ENCODE measurements at places on chromosomes 4 and X.

- DNase-seq: no peak
Observed at GRCh38 chr4:66929748-66930147, 615.6 kb downstream of the CENPC start.

DNA sequence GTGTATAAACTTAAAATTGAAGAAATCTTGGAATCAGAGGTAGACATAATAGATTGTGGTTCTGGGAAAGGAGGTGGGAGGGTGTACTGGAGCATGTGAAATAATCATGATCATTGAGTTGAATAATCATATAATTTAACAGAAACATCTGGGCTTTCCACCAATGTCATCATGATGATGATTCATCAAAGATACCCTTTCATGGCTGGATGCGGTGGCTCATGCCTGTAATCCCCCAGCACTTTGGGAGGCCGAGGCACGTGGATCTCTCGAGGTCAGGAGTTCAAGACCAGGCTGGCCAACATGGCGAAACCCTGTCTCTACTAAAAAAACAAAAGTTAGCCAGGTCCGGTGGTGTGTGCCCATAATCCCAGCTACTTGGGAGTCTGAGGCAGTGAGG is 6.7 kb upstream of the RUFY3 start:
- no peak for DNase-seq

- DNase-seq: no peak
Observed at GRCh38 chr4:17182888-17183287, 284.4 kb upstream of the LDB2 start.

- no peak for DNase-seq
Observed at GRCh38 chr4:183746305-183747229, 87.5 kb downstream of the TRAPPC11 start.

GRCh38 chr4:172377486-172378140 is 564.4 kb downstream of the GALNTL6 start:
- no peak for DNase-seq

DNA sequence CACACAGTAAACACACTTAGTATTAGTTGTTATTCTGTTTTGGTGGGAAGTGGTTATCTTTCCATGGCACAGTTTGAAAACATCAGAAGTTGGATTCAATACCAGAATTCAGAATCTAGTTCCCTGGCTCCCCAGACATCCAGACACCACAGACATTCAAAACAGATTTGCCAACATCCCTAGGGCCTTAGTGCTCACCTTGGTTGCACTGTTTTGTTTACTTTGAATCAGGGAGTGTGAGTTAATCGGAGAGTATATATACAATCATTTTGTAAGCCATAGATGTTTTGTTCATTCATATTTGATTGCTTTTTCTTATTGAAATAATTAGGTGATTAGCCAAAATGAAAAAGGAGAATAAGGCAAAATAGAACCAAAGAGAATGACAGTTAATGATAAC is 324.7 kb upstream of the CLNK start:
- no peak for DNase-seq

GRCh38 chr4:122052677-122053076 is 99.5 kb upstream of the BLTP1 start:
- no peak for DNase-seq

DNA sequence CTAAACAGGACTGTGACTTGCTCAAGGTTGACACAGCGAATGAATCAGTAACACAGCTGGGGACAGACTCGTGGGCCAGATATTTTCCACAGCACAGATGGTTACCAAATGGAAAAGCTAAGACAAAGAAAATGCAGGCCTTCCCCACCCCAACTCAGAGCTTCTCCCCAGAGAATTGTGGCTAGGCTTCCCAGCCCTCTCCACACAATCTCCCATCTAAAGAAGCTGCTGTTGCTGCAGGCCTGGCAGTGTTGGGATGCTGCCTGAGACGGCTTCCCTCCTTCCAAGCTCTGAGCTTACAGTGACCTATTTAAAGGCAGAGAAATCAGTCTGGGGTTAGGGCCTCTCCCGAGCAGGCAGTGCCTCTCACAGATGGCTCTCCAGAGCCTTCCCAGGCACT is 46.5 kb upstream of the PGRMC1 start:
- DNase-seq: no peak

- no peak for DNase-seq
Observed at GRCh38 chr4:187944179-187944578, 51.4 kb upstream of the ZFP42 start.

GRCh38 chrX:23656684-23657083 is 10.6 kb upstream of the PRDX4 start:
- no peak for DNase-seq

DNA sequence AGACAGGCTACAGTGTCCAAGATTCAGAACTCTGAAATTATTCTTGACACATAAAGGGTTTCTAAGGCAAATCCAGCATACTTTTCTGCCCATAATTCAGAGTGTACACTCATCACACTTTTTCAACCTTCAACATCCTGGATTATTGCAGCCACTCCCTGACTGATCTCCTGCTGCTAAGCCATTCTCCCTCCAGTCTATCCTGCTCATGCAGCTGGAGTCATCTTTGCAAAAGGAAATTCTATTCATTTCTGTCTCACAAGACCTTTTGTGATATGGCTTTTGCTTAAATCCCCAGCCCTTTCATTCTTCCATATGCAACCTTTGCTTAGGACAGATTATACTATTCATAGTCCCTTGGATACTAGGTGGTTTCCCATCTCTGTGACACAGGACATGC is 236.1 kb upstream of the LDB2 start:
- DNase-seq: no peak

- DNase-seq: no peak
Observed at GRCh38 chrX:153527208-153527607, 9.8 kb downstream of the ATP2B3 start.

- no peak for DNase-seq
Observed at GRCh38 chr4:55791666-55792065, 27.9 kb upstream of the EXOC1L start.

- no peak for DNase-seq
Observed at GRCh38 chr4:180028682-180029081, 2214.5 kb upstream of the TENM3 start.

DNA sequence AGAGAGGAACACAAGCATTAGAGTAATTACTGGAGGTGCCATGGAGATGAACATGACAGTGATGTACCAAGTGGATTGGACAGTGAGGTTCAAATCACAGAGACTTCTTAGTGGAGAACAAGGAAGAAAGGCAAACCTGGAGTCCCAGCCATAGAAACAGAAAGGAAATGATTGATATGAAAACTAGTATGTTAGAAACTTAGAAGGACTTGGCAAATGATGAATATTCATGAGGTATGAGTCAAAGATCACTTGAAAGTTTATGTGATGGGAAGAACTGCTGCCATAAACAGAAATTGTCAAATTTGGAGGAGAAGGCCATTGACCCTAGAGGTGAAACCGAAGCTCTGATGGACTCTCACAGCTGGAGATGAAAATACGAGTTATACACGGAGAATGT is 88.2 kb downstream of the PHOX2B start:
- no peak for DNase-seq

GRCh38 chrX:153409414-153410101 is 1.7 kb upstream of the ZFP92 start:
- no peak for DNase-seq

DNA sequence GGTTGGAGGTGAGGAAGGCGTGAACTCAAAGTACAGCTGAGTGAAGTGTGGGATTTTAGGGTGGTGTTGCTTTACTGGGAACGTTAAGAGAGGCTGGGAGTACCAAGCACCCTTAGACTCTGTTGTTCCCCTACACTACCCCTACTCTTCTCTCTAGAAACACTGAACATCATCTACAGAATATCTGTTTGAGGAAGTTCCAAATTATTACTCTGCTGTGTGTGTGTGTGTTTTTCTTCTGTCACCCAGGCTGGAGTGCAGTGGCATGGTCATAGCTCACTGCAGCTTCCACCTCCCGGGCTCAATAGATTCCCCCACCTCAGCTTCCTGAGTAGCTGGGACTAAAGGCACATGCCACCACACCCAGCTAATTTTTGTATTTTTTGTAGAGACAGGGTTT is 76.7 kb upstream of the AP1S2 start:
- DNase-seq: no peak

DNA sequence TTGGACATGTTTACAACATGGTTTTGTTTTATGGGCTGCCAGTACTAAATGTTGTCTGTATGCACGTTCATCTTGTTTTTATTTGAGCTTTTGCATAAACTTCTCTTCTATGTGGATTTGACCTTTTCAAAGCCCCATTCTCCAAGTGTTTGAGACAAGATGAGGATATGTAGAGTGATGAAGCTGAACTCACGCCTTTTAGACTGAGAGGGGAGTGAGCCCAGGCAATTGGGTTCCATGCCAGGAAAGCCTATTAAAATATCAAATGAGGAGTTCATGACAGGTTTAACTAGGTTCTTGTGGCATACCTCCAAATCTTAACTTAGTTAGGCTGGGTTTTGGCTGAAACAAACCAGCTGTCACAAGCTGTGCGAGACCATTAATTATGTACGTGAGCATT is 170.4 kb upstream of the LDB2 start:
- no peak for DNase-seq

- DNase-seq: no peak
Observed at GRCh38 chrX:37380924-37381323, 31.8 kb downstream of the PRRG1 start.

DNA sequence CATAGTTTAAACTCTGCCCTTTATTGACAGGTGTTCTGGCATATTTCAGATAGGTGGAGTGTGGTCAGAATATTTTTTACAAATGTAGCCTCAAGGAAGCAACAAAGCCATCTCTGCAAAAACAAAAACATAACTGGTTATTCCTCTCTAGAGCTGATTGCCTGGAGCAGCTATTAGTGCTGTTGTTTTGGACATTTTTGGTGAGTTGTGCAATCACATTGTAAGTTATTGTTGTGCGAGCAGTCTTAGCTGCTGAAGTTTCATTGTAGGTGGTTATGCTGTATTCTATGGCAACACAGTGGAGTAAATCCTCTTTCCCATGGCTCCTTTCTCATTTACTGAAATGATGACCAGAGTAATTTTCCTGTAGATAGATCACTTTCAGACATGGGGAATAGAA is 1413.0 kb downstream of the PCDH7 start:
- no peak for DNase-seq

DNA sequence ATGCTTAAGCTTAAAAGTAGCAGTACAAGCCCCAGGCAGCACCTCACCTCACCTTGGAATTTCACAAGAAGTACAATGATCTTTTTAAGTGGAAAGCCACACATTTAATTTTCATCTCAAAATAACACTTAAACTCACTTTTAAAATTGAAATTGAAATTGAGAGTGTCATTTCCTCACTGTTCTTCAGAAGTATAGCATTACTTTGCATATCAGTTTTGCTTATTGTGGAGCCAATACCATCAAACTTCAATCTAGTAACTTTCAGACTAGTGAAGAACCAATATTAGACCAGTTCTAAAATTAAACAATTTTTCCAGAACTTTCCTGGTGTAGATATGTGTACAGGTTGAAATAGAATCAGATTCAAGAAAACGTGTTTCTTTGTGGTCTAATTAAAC is 242.4 kb downstream of the NDST4 start:
- no peak for DNase-seq

DNA sequence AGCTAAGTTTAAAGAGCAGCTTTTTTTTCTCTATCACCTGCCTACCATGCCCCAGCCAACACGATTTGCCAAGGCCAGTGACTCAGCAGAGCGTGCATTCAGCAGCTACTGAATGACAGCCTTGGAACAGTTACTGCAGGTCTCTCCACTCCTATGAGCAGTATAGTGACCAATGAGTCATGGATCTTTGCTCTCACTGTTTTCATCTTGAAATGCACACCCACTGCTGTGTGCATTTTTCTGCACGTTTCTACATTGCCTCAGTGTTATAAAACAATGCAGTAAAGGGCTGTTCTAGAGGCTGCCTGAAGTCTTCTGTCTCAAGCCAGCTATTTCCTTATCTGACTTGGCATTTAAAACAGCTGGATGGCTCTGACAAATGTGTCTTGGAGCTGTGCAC is 66.0 kb upstream of the C4orf54 start:
- DNase-seq: no peak

- no peak for DNase-seq
Observed at GRCh38 chr4:151952137-151952536, 191.3 kb upstream of the GATB start.

GRCh38 chrX:134572816-134573682 is 85.2 kb downstream of the PLAC1 start:
- no peak for DNase-seq

- DNase-seq: no peak
Observed at GRCh38 chrX:72027024-72027913, 104.4 kb downstream of the RTL5 start.

DNA sequence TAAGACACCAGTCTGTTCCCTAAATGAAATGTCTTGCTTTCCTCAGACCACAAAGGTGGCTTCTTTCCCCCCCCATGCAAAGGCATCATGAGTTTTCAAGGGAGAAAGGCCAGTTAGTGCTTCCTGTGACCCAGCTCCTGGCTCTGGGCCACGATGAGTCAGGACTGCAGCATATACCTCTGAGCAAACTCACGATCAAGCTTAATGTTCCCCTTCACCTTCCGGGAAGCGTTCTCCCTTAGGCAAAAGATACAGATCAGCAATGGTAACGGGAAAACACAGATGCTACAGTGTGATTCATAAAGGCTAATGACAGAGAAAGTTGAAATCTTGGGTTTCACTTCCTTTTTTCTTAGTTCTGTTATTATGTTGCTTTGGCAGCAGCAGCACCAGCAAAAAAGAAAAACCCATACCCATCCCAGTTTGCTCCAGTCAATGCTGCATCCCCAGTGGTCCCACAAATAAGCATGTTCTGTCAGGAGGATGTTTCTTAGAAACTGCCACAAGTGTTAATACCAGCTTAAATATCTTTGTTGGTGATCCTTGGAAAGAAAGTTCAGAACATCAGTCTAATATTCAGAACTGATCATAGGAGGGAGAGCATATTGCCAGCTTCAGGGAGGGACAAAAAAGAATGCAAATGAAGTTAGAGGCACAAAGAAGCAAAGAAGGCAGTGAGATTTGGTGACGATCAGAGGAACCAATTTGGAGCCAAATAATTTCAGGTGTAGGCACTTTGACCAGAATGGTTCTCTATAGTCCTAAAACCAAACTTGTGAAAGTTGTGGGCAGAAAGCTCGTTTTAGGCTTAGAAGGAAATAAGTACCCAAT is 41.2 kb downstream of the LONRF3 start:
- DNase-seq: no peak

GRCh38 chr4:53128706-53129357 is 237.0 kb downstream of the SCFD2 start:
- DNase-seq: no peak

DNA sequence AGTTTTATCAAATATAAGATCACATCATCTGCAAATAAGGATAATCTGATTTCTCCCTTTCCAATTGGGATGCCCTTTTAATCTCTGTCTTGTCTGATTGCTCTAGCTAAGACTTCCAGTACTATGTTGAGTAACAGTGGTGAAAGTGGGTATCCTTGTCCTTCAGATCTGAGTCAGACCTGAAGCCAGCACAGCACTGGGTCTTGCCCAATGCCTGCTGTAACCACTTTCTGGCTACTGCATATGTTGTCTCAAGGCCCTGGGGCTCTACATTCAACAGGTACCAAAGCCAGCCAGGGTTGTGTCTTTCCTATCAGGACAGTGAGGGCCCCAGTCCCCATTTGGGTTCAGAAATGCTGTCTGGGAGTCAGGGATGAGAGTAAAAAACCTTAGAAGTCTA is 90.3 kb downstream of the CYSLTR1 start:
- no peak for DNase-seq
